ENCODE measurements at places on chromosomes 16 and 17.

DNA sequence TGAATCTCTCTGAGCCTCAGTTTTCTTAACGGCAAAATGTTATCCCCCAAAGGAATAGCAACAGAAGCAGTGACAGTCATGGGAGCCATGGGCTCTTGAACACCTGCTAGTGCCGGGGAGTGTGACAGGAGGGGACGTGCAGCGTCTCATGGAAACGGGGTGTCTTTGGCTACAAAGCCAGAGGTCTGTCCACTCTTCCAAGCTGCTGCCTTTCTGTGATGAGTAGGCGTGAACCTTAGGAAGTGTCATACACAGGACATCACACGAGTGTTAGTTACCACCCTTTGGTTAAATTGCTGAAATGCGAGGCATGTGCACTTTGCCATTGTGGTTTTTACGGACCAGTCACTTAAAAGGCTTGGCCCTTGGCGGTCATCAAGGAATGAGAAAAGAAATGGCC, 93.4 kb downstream of the IRF8 start:
- DNase-seq = no peak

- DNase-seq = no peak
Measured at GRCh38 chr16:1283996-1284616, 25.3 kb upstream of the UBE2I start.

DNA sequence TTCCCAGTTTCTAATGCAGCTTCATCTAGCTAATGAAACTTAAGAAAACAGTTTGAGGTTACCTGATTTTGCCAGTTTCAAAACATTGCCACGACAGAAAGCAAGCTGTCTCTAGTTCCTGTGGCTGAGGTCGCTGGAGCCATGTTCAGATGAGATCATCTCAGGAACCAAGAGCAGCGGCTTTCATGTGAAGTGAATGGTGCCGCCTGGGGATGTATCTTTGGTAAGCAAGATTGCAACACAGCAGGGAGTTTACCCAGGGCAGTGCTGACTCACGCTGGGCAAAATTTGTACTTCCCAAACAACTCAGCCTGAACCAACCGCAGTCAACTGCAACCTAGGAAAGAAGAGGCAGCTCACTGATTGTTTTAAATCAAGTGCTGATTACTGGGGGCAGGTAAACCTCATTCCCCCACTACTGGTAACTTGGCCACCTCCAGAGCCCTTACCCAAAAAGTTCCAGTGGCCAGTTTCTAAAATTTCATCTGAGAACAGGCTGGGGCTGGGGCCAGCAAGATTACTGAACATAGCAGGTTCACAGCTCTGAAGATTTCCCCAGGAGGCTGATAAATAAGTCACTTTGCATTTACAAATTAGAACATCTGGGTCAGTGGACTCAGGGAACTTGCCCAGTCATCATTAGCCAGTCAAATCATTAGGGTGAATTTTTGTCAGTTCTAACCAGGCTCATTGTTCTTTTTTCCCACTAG, at the start of gene RFFL:
TSS of gene RFFL (minus strand) at position 194 of the 710 bp plus-strand sequence. CDS start 37,154 bp downstream, outside the sequence.
- peak; percentile 86 for DNase-seq

DNA sequence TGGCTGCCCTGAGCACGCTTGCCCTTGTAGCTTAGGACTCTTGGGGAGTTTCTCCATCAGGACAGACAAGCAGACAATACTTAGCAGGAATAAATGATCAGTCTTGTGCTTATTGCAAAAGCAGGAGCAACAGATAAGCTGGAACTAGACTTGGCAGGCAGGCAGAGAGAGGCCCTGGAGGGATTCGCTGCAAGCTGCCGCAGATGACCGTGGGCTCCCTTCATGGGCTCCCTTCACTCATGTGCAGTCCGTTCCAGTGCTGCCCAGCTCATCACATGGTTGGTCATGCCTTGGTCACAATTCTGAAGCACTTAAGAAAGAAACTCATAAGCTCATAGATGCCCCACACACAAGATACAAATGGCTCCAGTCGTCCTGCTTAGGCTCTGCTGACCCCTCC, 2.4 kb upstream of the SLC5A10 start:
- DNase-seq = no peak

- DNase-seq = no peak
Measured at GRCh38 chr16:11824362-11824761, 27.0 kb downstream of the RSL1D1 start.

DNA sequence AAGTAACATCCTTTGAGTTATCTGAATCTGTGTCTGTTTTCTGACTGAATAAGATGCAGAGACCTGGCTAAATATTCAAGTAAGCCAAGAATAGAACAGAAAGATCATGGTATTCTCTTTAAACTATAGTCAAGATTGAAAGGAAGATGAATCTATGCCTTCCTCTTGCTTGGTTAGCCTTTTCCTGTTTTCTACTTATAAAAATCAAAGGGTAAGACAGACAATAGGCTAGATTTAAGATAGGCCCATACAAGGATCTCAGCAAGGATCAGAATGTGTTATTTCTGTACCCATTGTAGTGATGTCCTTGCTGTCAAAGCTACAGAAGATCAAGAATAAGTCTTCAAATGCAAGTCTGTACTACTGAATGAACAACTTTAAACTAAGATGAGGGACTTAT, 7.0 kb upstream of the CDR2 start:
- DNase-seq = no peak

DNA sequence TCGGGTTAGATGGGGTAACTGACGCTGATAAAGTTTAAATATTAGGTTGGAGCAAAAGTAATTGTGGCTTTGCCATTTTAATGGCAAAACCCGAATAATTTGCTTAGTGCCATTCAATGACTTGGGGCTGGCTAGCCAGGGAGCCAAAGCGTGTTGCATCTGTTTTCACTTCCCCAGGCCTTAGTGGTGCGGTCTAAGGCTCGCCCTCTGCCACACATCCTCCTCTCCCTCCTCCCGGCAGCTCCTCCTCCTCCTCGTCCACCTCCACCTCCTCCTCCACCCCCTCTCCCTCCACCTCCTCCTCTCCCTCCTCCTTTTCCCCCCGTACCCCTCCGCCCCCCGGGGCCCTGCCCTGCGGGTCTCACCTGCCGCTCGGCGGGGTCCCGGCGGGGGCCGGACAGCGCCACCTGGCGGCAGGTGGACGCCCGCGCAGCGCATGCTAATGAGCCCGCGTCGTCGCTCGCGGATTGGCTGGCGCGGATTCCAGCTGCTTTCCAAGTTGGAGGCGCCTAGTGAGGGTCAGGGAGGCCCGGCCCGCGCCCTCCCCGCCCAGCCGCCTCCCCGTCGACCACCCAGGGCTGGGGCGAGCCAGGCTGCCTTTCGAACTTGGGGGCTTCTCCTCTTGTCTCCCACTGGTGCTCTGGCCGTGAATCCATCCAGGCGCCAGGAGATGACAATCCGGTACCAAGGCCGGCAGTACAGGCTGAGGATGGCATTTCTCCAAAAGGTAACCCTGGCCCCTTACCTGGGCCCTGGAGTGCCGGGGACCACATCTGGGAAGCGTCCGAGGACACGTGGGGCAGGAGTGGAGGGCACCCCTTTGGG, 36.6 kb upstream of the RGS9 start:
- DNase-seq = peak; percentile 78

- no peak for DNase-seq
Measured at GRCh38 chr16:85187002-85187401, 74.7 kb upstream of the CIBAR2 start.

DNA sequence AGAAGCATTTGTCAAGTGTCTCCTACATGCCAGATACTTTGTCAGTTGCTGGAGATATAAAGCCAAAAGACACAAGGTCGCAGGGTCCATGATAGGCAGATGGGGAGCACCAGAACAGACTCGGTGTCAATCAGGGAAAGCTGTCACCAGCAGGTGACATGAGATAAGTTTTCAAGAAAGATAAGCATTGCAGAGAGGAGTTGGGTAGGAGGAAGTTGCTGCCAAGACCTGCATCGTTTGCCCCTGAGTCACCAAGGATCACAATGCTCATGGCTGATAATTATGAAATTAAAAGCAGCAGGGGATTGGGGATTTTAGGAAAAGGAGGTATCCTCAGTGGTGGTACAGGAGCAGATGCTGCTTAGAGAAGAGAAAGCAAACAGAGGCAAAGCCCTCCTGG, 551.1 kb upstream of the CDH11 start:
- DNase-seq = no peak

- no peak for DNase-seq
Measured at GRCh38 chr17:17884391-17885357, 47.9 kb upstream of the SREBF1 start.

Data from C1 segment of cervical spinal cord (tissue), 14 donors.